ENCODE measurements at places on chromosomes 1 and 21.

DNA sequence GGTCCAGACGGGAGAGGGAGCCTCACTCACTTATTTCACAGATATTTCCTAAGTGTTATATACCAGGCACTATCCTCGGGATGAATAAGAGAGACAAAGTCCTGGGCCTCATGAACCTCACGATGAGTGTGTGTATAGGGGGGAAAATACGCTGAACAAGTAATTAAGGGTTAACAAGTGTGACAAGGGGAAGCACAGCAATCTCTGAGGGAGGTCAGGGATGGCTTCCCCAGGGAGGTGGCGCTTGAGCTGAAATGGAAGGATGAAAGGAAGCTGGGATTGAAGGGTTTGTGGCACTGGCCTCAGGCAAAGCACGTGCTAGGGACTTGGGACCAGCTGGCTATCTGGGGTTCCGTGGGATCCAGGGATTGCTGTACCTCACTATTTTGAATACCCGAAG is 46.4 kb upstream of the SYNC start:
- peaks cover 27% of the 10 kb centered on the region for H3K27me3 ChIP-seq
- no peak overlapping the region for H3K27ac ChIP-seq
- no peaks in the 10 kb centered on the region for H3K36me3 ChIP-seq
- peaks cover 8% of the 10 kb centered on the region for H3K4me1 ChIP-seq
- no peak for DNase-seq
- no peak overlapping the region for H3K4me3 ChIP-seq

DNA sequence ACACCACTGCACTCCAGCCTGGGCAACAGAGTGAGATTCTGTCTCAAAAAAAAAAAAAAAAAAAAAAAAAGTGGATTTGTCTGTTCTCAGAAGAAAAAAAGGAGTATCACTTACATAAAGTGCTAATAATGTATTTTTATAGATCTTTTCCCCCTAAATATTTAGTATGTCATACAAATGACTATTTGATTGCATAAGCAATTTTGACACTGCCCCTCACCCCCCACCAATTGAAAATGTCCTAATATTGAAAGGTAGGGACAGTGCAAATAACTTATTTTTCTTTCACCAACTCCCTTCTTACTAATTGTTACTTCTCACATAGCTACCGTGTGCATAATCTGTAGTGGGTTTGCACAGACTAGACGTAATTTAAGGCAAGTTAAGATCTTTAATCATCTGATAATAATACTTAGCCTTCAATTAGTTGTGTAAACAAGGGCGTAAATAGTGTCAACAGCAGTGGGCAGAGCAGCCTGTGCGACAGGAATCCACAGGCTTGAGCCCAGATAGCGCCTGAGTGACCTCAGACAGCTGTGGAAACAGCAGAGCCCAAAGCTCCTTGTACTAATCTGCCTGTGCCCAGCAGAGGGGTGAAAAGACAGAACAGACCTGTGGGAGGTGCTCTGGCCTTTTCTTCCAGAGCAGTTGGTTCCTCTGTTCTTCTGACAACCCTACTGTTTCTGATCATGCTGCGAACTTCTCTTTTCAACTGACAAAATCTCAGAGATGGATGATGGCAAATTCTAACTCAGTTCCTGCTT is 4.5 kb upstream of the IER5 start:
- DNase-seq = peak; percentile 50
- no peak overlapping the region for H3K27ac ChIP-seq
- H3K27me3 ChIP-seq = no peaks in the 10 kb centered on the region
- peaks cover 2% of the 10 kb centered on the region for H3K4me1 ChIP-seq

DNA sequence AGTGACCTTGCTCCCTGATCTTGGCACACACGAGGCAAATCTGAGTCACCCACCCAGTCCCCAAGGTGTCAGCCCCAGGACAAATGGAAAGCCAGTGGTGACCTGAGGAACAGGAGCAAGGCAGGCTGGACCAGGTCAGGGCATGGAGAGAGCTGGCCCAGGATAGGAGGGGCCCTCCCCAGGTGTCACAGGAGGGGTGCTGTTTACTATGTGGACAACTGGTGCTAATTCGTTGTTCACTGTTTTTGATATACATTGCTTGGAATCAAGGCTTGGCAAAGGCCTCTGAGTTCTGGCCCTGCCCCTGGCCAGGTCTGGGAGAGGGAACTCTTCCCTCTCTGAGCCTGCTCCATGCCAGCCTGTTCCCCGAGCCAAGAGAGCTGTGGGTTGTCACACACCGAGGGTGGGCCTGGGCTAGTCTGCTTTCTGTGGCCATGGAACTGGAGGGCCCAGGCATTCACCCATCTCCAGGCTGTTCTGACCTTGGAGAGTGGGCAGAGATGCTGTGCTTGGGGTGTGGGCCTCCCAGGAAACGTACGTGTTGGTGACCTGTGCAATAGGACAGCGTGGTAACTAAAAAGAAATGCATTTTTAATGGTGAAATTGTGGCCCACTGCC is 41.8 kb downstream of the CRYAA start:
- H3K4me1 ChIP-seq = no peaks in the 10 kb centered on the region
- H3K4me3 ChIP-seq = no peak overlapping the region
- no peak overlapping the region for H3K27ac ChIP-seq

GRCh38 chr1:74674278-74675048 is 871 bp upstream of the ERICH3 start:
- DNase-seq = no peak
- H3K4me1 ChIP-seq = no peaks in the 10 kb centered on the region
- no peaks in the 10 kb centered on the region for H3K36me3 ChIP-seq
- no peak overlapping the region for H3K4me3 ChIP-seq
- peaks cover 5% of the 10 kb centered on the region for H3K27me3 ChIP-seq
- no peak overlapping the region for H3K27ac ChIP-seq

DNA sequence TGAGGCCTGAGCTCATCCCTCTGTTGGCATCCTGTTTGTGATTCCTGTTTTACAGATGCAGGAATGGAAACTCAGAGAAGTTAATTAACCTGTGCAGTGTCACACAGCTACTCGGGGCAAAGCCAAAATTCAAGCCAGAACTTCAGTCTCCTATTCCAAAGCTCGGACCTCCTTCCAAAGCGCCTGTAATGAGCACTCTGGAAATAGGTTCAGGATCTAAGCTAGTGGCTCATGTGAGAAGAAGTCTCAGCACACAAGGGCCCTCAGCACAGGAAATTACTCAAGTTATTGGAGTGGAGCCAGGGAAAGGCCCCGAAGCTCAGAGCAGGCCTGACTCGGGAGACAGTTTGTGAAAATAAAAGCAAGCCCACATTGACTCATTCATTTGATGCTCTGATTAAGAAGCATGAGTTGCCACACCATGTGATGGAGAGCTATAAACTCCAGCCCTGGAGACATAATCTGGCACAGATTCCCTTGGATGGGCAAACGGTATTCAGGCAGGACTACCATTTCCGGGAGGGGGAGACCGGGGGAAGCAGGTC is 50.6 kb upstream of the LYST start:
- H3K4me1 ChIP-seq = peaks cover 8% of the 10 kb centered on the region
- H3K27ac ChIP-seq = peak overlapping the region; percentile 43
- peak; percentile 33 for DNase-seq
- no peaks in the 10 kb centered on the region for H3K36me3 ChIP-seq
- no peak overlapping the region for H3K4me3 ChIP-seq
- H3K27me3 ChIP-seq = no peaks in the 10 kb centered on the region

GRCh38 chr1:207134581-207134980 is 30.5 kb downstream of the C4BPA start:
- no peaks in the 10 kb centered on the region for H3K4me1 ChIP-seq
- no peak for DNase-seq
- no peak overlapping the region for H3K27ac ChIP-seq
- no peak overlapping the region for H3K4me3 ChIP-seq
- no peaks in the 10 kb centered on the region for H3K27me3 ChIP-seq

DNA sequence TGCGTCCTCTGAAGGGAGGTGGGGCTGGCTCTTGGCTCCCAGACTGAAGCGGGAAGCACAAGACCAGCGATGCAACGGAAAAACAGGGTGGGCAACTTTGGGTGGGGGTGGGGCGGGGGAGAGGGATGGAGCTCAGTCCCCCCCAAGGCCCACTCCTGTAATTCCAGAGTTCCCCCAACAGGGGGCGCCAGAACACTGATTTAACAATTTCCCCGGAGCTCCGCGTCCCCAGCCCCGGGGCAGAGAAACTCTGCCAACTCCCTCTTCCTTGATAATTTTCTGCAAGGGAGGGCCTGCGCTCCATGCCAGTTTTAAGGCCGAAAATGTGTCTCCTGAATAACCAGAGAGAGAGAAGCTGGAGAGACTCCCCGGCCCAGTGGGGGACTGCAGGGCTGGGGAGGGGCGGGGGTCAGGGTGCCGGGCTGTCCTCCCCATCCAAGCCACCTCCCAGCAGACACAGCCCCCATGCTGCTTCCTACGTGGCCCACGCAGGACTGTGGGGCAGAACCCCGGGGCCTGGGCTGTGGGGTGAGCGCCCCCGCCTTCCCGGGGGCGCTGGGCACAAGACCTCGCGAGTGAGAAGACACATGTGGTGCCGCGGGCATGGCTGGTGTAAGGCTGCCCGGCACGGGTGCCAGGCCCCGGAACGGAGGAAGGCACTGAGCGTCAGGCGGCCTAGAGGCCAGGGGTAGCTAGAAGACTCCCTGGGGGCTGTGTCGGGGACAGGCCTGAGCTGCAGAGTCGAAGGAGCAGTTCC is 51.4 kb downstream of the KIF21B start:
- DNase-seq = peak; percentile 46
- no peaks in the 10 kb centered on the region for H3K27me3 ChIP-seq
- no peak overlapping the region for H3K4me3 ChIP-seq
- no peaks in the 10 kb centered on the region for H3K4me1 ChIP-seq
- H3K27ac ChIP-seq = no peak overlapping the region

DNA sequence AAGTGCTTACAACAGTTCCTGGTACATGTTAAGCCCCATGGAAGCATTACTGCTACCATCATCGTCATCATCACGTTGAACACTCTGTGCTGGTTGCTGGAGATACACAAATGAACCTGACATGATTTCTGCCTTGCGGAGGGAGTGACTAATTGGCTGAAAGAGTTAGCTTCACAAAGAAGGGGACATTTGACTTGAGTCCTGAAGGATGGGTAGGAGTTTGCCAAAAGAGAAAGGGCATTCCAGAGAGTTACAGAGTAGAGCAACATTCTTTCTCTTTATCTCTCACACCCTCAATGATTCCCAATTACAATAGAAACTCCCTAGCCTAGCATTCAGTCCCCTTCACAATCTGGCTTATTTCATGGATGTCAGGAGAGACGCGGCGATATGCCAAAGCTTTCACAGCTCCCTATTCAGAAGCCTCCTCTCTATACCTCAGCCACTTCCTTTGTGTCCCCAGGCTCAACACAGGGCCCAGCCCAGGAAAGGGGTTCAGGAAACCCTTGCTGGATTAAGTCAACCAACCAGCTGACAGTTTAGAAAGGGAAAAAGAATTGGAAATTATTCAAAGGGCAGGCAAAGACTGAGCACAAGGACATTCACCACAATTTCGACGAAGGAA is 38.0 kb downstream of the SLC1A7 start:
- H3K27me3 ChIP-seq = no peaks in the 10 kb centered on the region
- H3K4me1 ChIP-seq = peaks cover 7% of the 10 kb centered on the region
- no peak overlapping the region for H3K27ac ChIP-seq
- no peak overlapping the region for H3K4me3 ChIP-seq
- no peaks in the 10 kb centered on the region for H3K36me3 ChIP-seq

All from T-cell (primary cell).